CMK (cell line): ENCODE measurements at places on chromosomes 11 and 22.

DNA sequence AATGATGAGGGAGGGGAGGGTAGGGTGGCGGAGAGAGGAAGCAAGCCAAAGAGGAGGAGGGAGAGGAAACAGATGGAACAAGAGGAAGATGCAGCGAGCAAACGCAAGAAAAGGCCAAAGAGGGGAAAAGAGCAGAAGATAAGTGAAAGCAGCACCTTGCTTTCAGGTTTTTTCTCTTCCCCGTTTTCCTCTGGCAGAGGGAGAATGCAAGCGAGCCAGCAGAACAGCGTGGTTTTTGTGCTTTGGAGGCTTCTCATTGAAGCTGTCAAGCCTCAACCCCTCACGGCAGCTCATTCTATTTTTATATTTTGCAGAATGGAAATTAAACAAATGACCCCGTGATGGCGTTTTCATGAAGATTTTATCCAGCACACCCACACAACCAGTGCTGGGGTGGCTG lies 67.1 kb upstream of the GRAMD1B start:
- no peak for DNase-seq

DNA sequence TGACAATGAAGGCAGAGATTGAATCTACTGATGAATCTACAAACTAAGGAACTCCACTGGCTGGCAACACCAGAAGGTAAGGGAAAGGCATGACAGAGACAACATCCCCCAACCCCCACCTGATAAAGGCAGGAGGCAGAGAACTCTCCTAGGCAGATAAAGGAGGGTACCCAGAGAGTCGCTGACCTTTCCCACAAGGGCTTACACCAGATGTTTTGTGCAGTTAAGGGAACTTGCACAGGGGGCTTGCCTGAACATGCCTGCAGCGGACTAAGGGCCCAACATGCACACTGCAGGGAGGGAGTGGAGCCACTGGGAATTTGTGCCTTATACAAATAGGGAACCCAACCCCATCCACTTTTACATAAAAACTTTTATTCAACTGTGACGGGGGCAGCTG lies 1996.9 kb upstream of the RAG2 start:
- DNase-seq = no peak

GRCh38 chr11:21160140-21160539 lies 490.8 kb downstream of the NELL1 start:
- no peak for DNase-seq

- no peak for DNase-seq
Measured at GRCh38 chr11:127994736-127995135, 592.6 kb downstream of the ETS1 start.

- DNase-seq = no peak
Measured at GRCh38 chr11:3954448-3955298, 99.2 kb downstream of the STIM1 start.

GRCh38 chr11:2651826-2652271 lies 47.9 kb downstream of the KCNQ1OT1 start:
- no peak for DNase-seq
